ENCODE measurements at places on chromosomes 4 and X.

- DNase-seq: no peak
Measured at GRCh38 chr4:152815078-152815477, 35.3 kb downstream of the ARFIP1 start.

DNA sequence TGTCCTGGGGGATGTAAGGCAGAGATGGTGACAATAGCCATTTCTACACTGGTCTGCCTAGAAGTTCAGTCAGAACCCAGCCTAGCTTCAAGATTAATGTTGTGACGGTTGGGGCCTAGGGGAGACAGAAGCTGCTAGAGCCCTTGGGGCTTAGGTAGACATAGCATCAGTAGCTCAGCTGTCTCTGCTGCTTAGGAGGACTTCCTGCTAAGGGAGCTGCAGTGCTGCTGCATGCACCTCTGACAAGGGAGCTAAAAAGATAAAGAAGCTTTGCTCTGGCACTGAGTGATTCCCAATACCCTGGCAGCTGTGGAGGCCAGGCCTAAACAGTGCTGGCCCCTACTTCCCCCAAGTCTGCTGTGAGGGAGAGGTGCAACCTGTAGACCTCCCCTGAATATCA lies 116.0 kb downstream of the CT47B1 start:
- no peak for DNase-seq

- DNase-seq: no peak
Measured at GRCh38 chr4:2630556-2631273, 94.3 kb downstream of the FAM193A start.

DNA sequence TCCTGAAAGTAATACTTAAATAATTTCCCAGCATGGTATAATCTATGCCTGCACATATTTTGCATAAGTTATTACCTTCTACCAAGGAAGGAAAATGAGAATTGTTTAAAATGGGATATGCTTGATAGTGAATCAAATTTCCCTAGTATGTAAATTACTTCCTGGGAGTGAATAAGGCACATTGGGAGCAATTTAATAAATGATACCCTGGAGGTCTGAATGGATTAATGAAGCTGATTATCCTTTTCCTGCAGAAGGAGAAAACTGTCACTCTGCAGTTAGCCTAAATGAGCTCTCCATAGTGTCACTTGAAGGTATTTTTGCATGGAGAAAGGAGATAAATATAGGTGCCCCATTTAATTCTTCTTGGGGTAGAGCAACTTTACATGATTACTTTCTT lies 2212.0 kb downstream of the PCDH7 start:
- no peak for DNase-seq

- no peak for DNase-seq
Measured at GRCh38 chr4:54517781-54518444, 139.8 kb upstream of the KIT start.

DNA sequence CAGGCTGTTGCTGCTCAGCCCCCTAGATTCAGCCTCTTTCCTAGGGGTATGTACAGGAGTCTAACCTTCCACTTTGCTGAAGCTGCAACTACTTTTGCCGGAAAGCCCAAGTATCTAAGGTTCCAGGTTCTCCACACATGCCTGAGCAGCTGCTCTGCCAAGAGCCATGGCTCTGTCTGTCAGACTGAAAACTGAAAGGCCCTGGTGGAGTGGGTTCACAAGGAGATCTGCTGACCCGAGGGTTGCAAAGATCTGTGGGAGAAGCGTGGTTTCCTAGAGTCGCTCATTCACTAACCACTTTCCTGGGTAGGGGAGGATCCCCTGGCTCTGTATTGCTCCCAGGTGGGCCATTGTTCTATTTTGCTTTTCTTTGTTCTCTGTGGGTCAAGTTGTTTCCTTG lies 6.0 kb upstream of the PNMA6F start:
- DNase-seq: no peak

- no peak for DNase-seq
Measured at GRCh38 chr4:53914313-53915016, 149.9 kb downstream of the CHIC2 start.

GRCh38 chr4:20646287-20646686 lies 54.0 kb upstream of the PACRGL start:
- no peak for DNase-seq

DNA sequence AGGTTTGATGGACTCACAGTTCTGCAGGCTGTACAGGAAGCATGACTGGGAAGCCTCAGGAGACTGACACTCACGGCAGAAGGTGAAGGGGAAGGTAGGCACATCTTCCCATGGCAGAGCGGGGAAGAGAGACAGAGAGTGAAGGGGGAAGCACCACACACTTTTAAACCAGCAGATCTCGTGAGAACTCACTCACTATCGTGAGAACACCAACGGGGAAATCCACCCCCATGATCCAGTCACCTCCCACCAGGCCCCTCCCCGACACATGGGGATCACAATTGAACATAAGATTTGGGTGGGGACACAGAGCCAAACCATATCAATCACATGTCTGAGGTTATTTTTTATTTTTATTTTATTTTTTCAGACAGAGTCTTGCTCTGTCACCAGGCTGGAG lies 4.9 kb upstream of the NAT8L start:
- no peak for DNase-seq

DNA sequence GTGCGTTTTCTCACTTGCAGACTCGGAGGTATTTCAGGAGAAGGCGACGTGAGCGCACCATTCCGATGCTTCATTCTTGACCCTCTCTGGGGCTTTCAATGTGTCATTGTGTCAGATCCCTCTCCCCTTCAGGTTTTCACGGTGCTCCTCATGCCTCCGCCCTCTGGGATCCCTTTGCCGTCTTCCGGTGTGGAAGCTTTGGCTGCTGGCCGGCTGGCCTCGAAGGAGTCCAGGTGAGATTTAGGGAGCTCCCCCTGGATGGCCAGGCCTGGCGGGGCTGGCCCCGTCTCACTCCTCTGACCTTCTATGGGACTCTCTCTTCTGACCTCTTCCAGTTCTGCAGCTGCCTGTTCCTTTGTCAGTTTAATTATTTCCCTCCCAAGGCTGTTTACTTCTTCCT lies 12.9 kb downstream of the SOD3 start:
- DNase-seq: no peak

DNA sequence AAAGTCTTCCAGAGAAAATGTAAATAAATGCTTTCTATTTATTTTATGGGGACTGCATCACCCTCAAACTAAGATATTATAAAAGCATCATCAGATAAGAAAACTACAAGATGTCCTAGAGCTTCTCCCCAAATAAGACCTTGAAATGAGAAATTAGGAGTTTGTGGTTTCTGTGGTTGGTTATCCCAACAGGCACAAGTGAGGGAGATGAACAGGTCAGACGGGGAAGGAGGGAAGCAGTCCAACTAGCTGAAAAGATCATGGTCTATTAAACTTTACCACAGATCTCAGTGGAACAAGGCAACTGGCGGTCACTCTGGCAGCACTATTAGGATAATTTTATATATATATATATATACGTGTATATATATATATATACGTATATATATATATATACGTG lies 319.3 kb upstream of the GRID2 start:
- no peak for DNase-seq

- DNase-seq: no peak
Measured at GRCh38 chr4:71558248-71558647, 219.4 kb downstream of the SLC4A4 start.

- DNase-seq: peak; percentile 44
Measured at GRCh38 chr4:110612631-110613269, 10.1 kb downstream of the PITX2 start.

GRCh38 chr4:3250956-3251690 lies 2.2 kb downstream of the MSANTD1 start:
- peak; percentile 40 for DNase-seq

- no peak for DNase-seq
Measured at GRCh38 chr4:111228396-111228795, 605.5 kb upstream of the PITX2 start.

- no peak for DNase-seq
Measured at GRCh38 chr4:84269536-84270044, 229.5 kb downstream of the NKX6-1 start.

- no peak for DNase-seq
Measured at GRCh38 chr4:18075823-18076433, 54.4 kb upstream of the LCORL start.

DNA sequence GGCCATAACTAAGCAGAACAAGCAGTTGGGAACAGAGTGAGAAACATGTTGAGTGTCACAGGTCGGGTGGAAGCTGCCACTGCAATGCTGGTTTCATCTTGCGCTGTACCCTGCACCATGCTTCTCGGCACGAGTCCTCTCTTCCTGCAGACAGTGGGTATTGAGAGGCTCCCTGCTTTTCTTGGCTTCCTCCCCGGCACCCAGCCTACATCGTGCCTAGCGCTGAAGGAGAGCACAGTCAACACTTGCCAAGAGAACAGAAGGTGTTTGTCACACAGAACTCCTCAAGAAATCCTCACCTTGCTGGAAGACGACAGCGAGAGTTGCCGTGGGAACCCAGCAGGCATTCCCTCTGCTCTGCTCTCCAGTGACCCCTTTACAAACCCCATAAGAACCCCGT lies 53.6 kb downstream of the EVC2 start:
- no peak for DNase-seq

GRCh38 chrX:84064164-84064563 lies 123.8 kb downstream of the RPS6KA6 start:
- no peak for DNase-seq

GRCh38 chr4:20995610-20996009 lies 295.4 kb downstream of the PACRGL start:
- no peak for DNase-seq

GRCh38 chr4:174717828-174718227 lies 111.2 kb downstream of the GLRA3 start:
- DNase-seq: no peak

- no peak for DNase-seq
Measured at GRCh38 chr4:180669680-180670079, 1573.5 kb upstream of the TENM3 start.

DNA sequence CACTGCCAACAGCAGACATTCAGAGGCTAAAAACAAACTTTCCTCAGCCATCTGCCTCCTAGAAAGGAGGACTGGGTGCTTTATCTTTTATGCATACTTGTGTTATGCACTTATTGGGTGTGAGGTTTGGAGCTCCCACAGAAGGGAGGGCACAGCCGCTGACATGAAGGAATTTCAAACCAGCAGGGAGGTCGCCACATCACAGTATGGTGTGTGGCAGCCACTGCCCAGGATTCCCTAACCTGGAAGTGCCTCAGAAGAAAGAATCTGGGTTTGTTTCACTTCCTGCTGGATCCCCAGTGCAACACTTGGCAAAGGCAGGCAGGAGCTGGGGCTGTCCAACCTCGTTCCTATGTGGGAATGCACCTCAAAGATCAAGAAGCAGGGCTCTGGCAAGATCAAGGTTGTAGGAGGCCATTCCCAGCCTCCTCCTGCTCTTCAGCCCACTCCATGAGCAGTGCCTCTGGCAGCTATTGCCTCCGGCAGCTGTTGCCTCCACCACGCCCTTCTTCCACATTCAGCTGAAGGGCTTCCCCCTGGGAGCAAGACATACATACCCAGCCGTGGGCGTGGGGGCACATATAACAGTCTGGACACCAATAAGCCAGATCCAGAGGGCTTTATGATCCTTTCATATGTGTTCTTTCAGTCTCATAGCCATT lies 109.0 kb upstream of the MAMLD1 start:
- no peak for DNase-seq

- no peak for DNase-seq
Measured at GRCh38 chr4:118760092-118760491, 74.9 kb downstream of the METTL14 start.

DNA sequence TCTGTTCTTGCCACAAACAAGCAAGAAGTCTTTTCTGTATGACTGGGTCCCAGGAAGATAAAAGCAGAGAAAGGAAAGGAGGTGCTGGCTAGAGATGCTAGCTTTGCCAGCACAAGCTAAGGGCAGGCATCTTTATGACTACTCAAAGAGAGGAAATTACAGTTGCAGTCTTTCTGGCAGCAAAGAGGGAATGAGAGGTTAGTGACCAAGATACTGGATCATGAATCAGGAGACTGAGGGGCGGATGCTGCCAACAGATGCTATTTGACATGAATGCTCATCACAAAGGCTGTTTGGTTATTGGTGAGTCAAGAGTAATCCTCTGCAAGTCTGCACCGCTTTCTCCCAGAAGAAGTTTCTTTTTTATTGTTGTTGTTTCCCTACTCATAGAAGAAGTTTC lies 5.5 kb upstream of the XIAP start:
- DNase-seq: no peak

GRCh38 chr4:66489370-66489769 lies 819.1 kb upstream of the EPHA5 start:
- no peak for DNase-seq

- no peak for DNase-seq
Measured at GRCh38 chrX:124518885-124519284, 172.5 kb downstream of the SH2D1A start.

GRCh38 chr4:114509340-114509739 lies 89.3 kb upstream of the UGT8 start:
- DNase-seq: no peak

GRCh38 chr4:10180927-10181744 lies 64.5 kb upstream of the WDR1 start:
- DNase-seq: no peak

GRCh38 chr4:5734853-5735252 lies 23.9 kb downstream of the EVC start:
- DNase-seq: no peak

DNA sequence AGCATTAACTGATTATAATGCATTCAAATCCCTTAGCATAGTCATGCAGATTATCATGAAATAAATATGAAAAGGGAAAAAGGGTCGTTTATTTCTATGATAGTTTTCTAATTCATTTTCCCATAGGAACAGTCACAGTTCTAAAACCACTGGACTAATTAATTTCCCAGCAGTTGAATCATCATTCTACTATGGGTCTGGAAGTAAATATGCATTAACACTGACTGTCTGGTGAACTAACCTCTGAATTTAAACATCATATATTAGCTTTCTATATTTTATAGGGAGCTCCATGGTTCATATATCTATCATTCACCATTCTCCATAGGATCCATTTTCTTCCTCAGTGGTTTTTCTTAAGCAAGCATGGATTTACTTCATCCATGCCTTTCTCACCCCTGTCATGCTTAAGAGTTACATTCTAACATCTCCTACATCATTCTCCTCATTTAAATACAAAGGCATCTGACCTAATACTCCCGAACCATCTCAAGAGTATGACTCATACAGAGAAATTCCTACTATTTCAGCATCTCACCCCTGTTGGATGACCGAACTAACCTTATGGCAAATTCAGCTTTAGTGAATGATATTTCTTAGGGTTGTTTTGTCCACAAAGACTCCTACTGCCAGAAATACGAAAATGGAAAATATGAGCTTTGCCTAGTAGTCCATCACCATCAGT lies 198.7 kb upstream of the ADAMTS3 start:
- no peak for DNase-seq

- no peak for DNase-seq
Measured at GRCh38 chr4:5370286-5370685, 319.0 kb downstream of the STK32B start.

GRCh38 chr4:118995693-118996391 lies 107.2 kb downstream of the SYNPO2 start:
- DNase-seq: no peak
